ENCODE measurements at places on chromosomes 11 and 22.

GRCh38 chr22:33209930-33210784 is 152.0 kb upstream of the SYN3 start:
- no peak for DNase-seq

DNA sequence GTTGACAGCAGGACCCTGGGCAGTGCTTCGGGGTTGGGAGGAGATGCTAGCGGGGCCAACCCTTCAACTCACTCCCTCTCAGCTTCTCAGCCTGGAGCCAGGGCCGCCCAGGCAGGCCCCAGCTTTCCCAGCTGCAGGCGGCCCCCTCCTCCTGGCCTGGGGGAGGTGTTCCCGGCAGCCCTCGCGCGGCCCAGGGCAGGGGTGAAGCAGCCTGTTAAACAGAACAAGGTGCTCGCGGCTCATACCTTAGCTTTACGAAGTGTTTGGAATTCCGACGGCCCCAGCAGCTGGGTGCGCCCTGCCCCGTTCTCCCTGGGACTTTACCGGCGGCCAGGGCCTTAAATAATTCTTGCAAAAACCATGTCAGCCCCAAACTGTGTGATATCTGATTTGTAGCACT is 17.2 kb downstream of the MRPL23 start:
- no peak for DNase-seq

GRCh38 chr11:107562647-107563208 is 2.8 kb downstream of the ALKBH8 start:
- DNase-seq: no peak

- DNase-seq: no peak
Measured at GRCh38 chr11:35735903-35736302, 73.3 kb downstream of the TRIM44 start.

- no peak for DNase-seq
Measured at GRCh38 chr11:74871037-74871436, 77.9 kb downstream of the XRRA1 start.

- peak; percentile 92 for DNase-seq
Measured at GRCh38 chr11:72684236-72684912, 10.2 kb upstream of the PDE2A start.

- no peak for DNase-seq
Measured at GRCh38 chr22:32854351-32854804, 52.9 kb downstream of the TIMP3 start.

DNA sequence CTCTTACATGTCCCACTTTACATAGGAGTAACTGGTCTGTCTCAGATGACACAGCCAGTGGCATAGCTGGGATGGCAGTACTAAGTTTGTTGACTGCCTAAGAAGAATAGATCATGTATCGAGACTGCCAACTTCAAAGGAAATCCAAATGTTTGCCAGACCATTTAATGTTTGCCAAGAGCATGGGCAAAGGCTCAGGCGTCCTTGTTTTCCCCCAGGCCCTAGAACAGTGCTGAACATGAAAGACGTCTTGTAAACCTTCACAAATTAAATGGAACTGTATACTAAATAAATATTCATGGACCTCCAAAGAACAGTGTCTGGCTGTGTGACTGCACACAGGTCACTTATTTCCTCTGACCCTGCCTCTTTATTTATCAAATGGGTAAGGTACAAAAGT is 234.7 kb upstream of the CCDC90B start:
- DNase-seq: no peak

DNA sequence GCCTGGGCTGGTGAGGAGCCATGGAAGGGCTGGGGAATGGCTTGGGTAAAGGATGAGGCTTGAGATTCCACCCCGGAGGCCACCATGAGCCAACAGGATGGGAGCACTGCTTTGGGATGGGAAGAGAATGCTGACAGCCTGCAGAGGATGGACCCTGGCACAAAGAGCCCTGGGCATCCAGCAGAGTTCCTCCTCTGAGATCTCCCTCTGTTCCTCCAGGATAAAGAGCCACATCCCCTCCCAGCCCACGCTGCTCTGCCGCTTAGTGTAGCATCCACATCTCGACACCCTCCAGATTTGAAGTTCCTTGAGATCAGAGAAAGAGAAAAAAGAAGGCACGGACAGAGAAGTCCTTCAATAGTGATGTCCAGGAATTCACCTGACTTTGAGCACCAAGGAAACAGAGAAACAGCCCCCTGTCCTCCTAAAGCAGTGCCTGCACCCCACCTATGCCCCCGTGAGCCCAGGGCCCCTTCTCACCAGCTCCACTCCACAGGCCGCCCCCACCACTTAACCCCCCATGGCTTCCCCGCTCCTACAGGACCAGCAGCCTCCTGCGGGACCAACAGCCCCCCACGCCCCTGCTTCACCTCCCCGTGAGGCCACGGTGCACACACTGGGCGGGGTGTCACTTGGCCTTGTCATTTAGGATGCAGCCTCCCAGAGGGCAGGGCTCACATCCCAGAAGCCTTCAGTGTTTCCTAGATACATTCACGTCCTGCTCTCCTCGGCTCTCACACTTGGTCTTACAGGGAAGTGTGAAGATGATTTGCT is 180.5 kb downstream of the SHANK2 start:
- no peak for DNase-seq

DNA sequence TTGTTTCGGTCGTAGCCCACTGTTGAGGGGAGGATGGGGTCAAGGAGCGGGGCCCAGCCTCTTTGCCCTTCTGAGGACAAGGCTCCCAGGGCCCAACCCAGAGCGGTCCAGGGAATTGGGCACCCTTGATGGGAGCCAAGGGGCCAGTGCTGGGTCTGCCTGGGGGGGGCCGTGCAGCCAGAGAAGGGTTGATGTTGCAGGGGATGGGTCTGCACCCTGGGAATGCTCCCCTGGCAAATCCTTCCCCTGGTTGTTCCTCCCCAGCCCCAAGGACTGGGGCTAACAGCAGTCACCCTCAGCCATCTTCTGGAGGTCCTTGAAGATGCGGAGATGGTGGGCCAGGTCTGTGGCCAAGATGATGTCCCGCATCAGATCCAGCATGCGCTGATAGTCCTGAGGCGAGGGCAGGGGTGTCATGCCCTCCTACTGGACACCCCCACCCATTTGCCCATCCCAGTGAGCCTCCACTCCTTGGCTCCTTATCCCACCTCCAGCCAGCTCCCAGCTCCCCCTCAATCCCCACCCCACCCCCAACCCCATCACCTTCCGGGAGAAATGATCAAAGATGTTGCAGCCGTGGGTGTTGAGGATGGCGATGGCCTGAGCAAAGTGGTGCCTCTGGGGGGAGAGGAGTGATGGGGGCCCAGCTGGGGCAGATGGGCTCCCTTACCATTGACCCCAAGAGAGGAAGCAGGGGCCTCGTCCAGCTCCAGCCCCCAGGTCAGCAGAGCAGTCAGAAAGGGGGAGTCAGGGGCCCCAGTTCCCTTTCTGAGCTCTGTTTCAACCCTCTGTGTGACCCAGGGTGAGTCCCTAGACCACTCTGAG is 95.0 kb downstream of the PDE2A start:
- DNase-seq: no peak

DNA sequence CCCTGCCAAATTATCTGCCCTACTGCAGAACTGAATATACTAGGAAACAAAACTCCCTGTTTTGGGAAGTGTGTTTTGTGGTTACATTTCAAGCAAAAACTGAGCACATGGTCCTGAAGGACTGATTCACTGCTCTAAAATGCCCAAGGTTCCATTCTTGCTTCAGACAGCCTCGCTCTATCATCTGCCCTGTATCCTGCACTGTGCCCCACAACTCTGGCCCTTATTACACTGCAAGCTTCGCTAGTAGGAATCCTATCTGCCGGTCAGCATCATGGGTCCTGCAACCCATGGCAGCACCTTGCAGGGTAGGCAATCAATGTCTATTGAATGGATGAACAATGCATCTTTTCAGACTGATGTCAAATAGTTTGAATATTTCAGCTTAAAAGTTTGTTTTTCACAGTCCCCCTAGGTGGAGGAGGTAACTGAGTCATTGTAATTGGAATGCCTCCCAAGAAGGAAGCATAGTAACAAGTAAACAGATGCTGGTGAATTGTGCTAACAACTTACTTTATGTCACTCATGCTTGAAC is 21.3 kb downstream of the LAYN start:
- no peak for DNase-seq

- DNase-seq: peak; percentile 57
Measured at GRCh38 chr11:17637901-17638300, 81.5 kb upstream of the MYOD1 start.

DNA sequence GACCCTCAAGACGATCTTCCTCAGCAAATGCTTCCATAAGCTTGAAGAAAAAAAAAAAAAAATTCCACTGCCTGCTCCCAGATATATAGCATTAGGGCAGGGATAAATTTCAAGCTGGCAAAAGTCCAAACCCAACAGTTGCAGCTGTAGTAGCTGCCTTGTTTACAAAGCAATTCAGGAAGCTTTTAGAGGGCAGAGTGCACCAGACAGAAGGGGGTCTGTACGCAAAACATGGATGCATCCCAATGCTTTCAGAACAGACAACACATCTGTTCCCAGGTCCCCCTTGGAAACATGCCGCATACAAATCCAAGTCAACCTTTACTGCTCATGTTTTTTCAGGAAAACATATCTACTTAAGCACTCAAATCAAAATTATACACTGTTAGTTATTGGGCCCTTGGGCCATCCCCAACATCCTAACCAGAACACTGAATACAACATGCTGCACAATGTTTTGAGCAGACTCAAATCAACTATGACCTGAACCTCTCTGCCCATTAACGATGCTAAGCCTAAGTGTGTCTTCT is 94.5 kb downstream of the CADM1 start:
- no peak for DNase-seq

- no peak for DNase-seq
Measured at GRCh38 chr22:19044381-19044780, 77.8 kb downstream of the DGCR2 start.

DNA sequence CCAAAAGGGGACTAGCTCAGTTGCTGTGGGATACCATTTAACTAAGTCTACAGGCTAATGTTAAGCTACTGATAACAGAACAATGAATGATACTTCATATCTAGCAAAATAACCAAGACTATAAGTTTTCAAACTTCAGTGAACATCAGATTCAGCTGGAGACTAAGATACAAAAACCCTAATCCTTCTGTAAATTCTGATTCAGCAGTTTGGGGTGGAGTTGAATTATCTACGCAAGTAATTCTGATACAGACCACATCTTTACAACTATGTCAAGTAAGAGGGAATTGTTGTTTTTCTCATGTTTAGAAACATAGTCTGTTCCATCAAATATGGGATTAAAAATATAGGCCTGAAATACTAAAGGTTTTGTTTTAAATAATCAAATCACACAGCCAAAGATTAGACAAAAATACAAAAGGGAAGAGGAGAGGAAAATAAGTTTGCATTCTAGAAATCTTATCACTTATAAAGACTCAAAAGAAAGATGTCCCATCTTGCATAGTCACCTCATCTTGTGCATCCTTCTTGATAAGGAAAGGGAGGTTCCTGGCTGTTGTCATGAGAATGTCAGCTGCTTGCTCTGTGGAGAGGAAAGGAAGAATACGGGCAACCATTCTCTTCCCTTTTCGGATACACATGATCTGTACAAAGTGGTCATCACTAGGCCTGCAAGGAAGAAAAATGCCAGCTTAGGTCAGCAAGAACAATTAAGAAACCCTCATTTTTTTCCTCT is 21.4 kb downstream of the PATL1 start:
- no peak for DNase-seq

- no peak for DNase-seq
Measured at GRCh38 chr22:30161051-30161469, 80.8 kb downstream of the HORMAD2 start.

DNA sequence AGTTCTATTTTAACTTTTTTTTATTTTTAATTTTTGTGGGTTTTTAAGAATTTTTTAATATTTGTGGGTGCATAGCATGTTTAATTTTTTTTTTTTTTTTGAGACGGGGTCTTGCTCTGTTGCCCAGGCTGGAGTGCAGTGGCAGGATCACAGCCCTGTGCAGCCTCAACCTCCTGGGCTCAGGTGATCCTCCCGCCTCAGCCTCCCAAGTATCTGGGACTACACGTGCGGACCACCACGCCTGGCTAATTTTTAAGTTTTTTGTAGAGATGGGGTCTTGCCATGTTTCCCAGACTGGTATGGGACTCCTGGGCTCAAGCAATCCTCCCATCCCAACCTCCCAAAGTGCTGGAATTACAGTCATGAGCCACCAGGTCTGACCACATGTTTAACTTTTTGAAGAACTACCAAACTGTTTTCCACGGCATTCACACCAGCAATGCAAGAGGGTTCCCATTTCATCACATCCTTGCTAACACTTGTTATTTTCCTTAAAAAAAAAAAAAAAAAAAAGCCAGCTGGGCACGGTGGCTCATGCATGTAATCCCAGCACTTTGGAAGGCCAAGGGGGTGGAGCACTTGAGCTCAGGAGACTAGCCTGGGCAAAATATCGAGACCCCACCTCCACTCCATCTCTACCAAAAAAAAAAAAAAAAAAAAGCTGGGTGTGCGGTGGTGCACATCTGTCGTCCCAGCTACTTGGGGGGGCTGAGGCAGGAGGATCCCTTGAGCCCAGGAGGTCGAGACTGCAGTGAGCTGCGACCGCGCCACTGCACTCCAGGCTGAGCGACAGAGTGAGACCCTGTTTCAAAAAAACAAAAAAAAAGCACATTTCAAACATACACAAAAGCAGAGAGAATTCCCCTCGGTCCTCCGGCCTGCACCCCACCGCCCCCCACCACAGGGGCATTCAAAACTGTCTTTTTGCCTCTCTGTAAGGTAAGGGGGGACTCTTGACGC is 16.7 kb upstream of the TXNRD2 start:
- DNase-seq: no peak

DNA sequence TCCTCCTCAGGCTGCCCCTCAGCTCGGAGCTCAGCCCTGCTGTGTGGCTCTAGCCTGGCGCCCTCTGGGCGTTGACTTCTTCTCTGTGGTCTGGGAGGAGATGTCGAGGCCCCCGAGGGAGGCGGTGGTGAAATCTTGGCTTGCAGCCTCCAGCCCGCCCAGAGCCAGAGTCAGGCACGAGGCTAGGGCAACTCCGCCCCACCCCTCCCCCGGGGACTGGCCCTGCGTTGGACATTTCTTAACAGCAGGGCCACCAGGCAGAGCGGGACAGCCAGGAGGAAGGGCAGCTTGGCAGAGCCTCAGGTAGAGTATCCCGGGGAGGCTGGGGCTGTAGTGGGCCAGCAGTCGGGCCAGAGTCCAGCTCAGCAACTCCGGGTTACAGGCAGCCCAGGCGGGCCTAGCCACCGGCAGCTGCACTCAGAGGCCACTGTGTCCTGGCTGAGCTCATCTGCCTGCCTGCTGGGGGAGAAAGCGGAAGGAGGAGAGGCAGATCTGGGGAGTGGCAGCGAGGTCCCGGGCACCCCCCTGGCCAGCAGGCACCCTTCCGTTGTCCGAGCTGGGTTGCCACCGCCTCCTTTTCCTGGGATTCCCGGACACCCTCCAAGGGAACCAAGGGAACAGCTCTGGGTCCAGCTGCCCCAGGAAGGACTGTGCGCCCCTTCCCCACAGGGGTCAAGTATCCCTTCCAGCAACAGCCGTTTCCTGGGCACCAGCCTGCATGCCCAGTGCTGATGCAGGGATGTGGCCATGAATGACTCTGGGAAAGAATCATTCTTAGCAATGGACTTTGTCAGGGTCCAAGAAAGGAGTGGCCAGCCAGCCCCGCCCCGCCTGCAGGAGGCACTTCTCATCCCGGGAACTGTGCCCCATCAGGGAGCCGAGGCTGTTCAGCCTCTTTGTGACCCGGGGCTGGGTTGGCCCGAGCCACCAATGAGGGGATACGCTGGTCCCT is at the start of gene ALDH3B1:
Gene ALDH3B1 (plus strand): TSS at position 238 of the 952 bp plus-strand sequence. CDS start 4,971 bp downstream, outside the sequence.
- DNase-seq: peak; percentile 89

Data from lower leg skin (tissue), 4 donors.